ENCODE measurements at places on chromosomes 2 and 18.

- no peak for DNase-seq
These were observed 33.4 kb upstream of the SLC8A1 start for GRCh38 chr2:40485318-40485717.

DNA sequence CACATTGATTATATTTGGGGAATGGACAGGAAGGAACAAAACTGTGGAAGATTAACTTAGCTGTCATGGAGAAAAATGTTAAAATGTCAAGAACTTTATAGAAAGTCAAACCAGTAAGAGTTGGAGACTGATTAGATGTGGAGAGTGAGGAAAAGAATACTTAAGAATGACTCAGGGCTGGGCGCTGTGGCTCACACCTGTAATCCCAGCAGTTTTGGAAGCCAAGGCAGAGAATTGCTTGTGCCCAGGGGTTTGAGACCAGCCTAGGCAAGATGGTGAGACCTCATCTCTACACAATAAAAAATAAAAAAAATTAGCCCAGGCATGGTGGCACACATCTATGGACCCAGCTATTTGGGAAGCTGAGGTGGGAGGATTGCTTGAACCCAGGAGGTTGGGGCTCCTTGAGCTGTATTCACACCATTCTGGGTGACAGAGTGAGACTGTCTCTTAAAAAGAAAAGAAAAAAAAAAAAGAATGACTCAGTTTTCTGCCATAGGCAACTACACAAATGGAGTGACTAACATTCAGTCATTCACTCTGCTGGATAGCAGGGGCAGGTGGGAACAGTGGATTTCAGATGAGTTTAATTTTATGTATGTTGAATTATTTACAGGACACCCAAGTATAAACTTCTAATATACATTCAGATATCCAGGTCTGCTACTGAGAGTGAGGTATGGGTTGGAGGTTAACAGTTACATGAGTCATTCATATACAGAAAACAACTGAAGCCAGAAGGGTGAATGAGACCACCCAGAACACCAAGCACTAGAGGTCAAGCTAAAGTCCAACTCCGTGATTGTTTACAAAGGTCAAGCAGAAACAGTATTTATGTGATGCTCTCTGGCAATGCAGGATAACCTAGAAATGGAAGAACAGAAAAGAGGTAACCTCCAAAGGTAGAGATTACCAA is 33.9 kb downstream of the ORC2 start:
- DNase-seq = no peak

DNA sequence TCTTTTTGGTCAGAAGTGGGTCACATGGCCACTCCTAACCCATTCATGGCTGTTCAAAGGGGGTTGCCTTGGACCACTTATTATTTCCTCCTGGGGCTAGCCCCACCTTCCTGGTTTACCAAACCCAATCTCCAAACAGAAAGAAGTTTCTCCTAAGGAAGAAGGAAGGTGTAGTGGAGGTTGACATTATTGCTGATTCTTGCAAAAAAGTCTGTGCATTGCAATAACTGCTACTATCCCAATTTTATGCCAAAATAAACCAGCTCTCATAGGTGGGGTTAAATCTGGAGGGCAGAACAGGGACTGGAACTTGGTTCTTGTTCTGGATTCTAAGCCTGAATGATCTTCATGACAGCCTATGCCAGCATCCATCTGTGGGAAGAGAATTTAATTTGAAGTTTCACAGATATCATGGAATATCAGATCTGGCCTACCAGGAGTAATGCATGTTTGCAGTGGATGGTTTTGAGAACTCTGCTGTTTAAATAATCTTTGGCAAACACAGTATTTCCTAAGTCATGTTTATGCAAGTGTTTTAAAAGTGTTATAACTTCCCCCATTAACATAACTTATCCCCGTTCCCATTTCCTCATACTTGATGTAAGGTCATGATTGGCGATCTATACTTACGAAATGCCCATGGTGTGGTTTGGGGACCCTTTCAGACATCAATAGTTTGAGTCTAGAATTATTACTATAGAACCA is 11.9 kb downstream of the ANXA4 start:
- DNase-seq = no peak

GRCh38 chr18:34971313-34971712 is 69.9 kb upstream of the MAPRE2 start:
- no peak for DNase-seq

DNA sequence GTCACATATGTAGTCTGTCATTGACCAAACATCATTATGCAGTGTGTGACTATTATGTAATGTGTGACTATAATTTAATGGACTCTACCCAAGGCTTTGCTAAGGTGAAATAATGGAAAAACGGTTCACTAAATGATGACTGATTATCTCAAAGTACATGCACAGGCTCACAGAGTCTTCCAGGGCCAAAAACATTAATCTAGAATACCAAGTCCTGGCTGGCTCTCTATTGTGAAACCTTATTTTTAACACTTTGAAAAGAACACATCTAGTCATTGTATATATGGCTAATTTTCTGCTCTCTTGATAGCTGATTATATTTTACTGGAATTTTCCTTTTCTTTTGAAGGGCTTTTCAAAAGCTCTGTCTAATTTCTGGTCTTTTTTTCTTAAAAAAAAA is 102.9 kb upstream of the THUMPD2 start:
- DNase-seq = no peak

GRCh38 chr2:70546885-70547284 is 6.7 kb downstream of the TGFA start:
- DNase-seq = no peak

GRCh38 chr18:37457341-37457740 is 108.3 kb downstream of the CELF4 start:
- DNase-seq = no peak

- DNase-seq = no peak
These were observed 303.9 kb upstream of the DLGAP1 start for GRCh38 chr18:4758980-4759379.

GRCh38 chr2:122389694-122390093 is 634.2 kb downstream of the TSN start:
- no peak for DNase-seq

DNA sequence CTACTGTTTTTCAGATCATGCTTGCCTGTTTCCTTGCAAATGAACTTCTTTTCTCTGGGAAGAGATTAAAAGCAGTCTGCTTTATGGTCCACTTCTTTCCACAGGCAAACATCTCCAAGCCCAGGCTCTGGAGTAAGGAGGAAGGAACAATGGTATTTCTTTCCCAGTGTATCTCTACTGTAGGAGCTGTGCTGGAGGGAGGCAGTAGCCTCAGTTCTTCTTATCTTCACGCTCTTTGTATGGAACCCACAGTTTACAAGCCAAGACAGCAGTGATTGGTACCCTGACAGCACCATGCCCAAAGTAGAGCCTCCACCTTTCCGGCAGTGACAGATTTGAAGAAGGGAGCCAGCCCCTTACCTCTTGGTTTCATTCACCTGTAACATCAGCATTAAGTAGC is 35.2 kb downstream of the SPOPL start:
- no peak for DNase-seq

DNA sequence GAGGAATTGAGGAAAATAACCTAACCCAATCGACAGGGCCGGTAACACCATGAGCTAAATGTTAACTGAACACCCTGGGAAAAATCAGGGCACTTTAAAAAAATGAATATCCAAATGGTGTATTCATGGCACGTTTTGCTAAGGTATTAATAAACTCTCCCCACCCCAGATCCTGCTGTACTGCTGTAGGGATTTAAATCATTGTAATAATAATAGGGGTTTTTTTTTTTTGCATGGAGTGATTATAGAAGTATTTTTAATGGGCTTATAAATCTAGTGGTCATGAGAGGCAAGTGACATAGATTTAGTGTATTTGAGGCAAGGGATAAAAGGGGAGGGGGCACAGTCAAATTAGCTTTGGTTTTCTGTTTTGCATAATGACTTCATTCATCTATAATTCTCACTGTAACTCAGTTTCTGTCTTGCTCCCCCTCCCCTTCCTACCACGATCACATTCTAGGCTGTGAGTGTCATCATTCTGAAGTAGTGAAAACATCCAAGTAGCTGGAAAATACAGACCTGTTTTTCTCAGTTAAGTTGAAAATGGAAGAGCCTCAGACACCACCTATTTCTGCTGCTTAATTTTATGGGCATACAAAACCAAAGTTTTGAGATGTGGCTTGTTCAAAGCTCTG is 18.2 kb upstream of the MGAT5 start:
- DNase-seq = no peak

DNA sequence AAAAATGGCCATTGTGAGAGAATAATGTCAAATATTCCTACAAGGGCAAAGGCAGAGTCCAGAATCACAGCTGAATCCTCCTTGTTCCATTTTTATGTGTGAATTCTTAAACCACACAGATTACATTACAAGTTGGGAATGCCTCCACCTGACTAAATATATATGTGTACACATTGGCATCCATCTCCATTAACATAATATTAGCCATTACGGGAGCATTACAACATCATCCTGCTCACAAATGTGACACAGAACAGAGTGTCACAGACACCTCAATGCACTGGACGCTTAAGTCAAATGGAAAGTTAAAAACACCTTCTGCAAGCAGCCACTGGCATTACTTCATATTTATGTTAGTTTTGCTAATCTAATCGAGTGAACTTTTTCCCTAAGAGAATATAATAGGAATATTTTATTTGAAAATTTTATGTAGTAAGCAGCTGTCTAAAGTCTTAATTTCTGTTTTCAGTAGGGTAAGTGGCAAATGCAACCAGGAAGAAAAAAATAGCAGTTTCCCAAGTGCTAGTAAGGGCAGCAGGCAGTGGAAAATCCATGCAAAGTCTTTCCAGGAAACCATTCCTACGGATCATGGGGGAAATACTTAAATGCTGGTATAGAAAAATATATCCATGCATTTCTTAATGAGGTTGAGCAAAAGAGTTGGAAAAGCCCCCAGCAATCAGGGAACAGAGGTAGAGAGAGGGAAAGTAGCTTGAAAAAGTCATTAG is 255.6 kb downstream of the OSR1 start:
- no peak for DNase-seq

GRCh38 chr2:174492963-174493431 is 6.2 kb upstream of the GPR155 start:
- no peak for DNase-seq

DNA sequence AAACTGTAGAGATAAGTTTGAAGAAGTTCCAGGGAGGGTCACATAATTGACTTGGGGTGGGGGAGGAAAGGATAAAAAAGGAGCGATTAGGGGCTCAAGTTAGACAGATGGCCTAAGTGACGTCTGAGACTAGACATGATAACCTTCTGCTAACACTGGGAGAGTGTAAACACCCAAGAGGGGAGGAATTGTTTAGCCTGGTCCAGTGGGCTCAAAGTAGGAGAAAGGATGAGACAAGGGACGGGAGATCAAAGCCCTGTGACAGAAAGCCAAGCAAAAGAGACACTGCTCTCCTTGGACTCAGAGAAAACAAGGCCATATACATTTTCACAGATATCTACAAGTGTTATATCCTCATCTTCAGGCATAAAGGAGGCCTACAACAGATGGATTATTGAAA is 45.5 kb upstream of the IHH start:
- DNase-seq = no peak
